NCI-H187 treated with DMSO at 0.1 percent for 48 hours (cell line): ENCODE measurements at places on chromosomes 3 and 15.

DNA sequence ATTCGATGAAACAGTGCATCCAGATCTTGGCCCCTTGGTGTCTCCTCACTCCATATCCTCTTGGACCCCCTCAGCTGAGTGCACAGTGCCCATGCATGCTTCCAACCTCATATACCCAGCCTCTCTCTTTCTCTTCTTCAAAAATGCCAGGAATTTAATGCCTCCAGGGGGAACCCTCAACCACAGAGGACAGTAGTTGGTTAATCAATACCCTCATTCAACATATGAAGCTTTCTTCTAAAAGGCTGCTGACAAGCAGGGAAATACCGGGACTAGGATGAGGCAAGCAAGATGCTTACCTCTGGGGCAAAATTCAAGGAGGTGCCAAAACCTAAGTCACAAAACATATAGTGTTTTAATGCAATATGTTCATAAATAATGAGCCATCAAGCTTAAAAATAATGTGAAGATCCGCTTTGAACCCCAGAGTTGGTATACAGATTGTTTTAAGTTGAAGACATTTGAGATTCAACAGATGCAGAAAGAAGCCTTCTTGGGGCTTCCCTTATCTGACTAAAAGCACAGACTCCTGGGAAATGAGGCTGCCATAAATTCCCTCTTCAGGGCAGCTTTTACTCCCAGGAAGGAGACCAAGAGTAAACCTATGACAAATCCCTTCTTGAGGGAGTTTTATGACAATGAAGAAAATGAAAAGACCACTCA is 48.2 kb upstream of the FHIT start:
- DNase-seq = no peak

GRCh38 chr3:55527361-55527760 is 40.3 kb upstream of the WNT5A start:
- no peak for DNase-seq

DNA sequence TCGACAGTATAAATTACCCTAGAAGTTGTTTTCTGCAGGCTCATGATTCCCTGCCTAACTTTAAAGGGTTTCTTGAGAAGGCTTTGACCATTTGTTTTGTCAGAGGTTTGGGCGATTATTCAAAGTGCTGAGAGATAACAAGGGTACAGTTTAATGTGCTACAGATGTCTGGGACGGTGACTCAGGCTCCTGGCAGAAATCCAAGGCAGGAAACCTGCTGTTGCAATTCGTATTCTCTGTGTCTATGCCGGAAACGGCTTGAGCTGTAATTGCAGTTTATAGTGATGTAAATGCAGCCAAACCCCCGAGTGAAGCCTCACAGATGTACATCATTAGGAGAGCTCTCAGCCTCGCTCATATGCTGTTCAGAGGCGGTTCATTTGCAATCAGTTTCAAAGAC is 65.6 kb downstream of the SYNPR start:
- DNase-seq = no peak

- DNase-seq = no peak
Observed at GRCh38 chr3:23494967-23495366, 291.8 kb downstream of the UBE2E2 start.

- no peak for DNase-seq
Observed at GRCh38 chr15:31733424-31733823, 296.9 kb upstream of the CHRNA7 start.

- DNase-seq = no peak
Observed at GRCh38 chr3:185066251-185066650, 86.6 kb downstream of the C3orf70 start.

DNA sequence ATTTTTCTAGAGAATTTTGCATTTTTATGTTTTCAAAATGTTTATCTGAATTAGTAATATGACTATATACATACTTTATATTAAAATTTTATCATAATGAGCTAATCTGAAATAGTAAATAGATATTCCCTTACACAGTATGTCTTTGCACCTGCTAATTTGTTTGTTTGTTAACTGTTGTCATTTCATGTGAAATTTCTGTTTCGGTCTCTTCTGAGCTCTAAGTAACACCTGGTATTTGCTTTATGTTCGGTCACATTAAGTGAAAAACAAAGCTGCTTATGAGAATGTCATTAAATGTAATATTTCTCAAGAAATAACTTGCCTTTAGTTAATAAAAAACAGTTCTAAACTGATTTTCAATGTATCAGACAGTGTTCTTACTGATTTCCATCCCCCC is 61.1 kb downstream of the FNDC3B start:
- DNase-seq = no peak

DNA sequence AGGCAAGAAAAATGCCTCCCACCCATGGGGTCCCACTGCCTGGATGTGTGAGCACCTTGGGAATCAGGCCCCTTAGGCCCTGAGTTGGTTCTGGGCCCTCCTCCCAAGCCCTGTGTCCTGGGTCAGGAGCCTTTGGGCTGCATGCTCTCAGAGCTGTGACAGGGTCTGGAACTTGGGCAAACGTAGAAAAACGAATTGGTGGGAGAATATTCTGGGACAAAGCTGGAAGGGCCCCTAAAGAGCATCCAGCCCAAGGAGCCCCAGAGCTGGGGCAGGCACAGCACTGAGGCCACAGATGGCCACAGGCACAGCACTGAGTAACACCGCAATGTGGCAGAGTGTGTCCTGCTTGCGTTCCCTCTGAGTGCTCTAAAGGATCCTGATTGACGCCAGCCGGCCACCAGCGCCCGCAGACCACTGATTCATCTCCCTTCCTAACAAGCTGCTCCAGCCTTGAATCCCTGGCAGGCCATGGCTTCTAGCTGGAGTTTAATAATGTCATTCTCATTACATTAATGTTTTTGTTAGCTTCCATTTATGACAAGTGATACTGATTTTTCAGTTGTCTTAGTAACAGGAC is 18.6 kb upstream of the SEC13 start:
- no peak for DNase-seq

DNA sequence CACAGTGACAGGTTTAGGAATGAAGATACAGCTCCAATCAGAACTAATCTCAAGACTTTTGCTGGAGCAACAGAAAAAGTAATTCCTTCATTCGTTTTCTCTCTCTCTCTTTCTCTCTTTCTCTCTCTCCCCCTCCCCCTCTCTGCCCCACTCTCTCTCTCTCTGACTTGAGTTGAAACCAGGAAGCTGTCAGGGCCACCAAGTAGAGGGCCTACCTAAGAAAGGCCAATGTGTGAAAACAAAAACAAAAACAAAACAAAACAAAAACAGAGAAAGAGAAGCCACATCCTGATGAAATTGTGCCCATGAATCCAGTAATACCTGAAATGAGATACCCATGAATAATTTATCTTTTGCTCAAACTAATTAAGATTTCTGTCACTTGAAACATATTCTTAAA is 72.9 kb downstream of the ATP8B4 start:
- no peak for DNase-seq

DNA sequence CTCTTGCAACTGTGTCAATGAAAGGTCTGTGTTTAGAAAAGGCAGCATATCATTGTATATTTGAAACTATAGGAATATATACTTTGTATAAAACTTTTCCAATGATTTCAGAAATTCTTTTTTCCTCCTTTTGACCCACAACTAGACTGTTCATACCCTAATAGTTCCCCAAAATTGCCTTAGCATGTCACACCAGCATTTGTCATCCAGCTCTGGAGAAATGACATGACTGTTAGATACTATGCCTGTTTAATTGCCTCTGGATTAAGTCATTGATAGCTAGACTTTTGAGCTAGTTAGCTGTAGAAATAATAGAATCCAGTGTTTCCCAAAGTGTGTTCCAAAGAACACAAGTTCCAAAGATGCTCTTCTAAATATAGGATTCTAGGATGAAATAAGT is 32.4 kb downstream of the B3GALNT1 start:
- no peak for DNase-seq

- DNase-seq = no peak
Observed at GRCh38 chr3:56870436-56870835, 68.7 kb upstream of the ARHGEF3 start.

DNA sequence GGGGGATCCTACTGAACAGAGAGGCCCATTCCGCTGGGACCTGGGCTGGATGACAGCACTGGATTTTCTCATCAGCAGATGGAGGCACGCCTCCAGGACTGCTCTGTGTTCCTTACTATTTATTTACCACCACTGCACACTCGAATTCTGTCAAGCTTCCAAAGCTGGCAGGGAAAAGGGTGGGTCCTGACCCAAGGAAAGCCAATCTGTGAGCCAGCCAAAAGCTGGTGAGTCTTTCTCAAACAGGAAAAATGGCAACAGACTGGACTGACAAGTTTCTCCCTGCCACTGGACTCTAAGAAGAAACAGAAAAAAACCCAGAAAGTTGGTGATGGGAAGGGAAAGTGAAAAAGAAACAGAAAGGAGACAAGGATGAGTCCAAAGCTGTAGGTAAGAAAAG is 37.8 kb downstream of the CD47 start:
- DNase-seq = no peak

DNA sequence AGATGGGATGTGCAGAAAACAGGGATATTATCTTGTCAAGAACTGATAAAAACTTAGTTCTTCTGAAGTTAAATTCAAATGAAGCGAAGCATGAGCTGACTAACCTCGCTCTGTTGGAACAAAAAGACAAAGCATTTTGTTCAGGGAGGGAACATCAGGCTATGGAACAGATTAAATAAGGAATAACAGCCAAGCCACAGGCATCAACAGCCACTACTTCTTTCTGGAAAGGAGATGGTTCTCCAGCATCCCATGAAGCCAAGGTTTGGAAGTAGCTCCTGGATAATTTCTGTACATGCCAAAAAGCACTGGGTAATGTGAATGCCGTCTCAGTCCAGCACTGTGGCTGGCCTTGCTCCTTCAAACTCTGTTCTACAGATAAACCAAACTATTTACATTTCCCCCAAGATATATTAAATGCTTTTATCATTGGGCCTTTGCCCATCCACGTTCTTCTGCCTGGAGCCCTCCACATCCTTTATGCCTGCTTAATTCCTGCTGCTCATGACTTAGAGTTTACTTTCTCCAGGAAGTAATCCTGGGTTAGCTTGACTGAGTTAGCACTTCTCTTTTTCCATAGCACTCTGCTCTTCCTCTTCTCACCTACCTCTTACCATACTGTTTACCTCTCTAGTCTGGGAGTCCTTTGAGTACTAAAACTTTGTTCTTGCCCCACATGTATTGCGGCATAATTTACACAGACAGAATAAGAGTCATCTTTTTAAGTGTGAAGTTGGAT is 232.0 kb downstream of the CLSTN2 start:
- DNase-seq = no peak
